ENCODE measurements at places on chromosomes 3 and 15. TPM values are rescaled to one million over a fixed set of nuclear protein-coding genes. Genes with fewer than 3 reads are reported as not detected.

Gene TM4SF1
- total RNA-seq: 408 TPM

GRCh38 chr15:41936649-41937567 is 35.4 kb downstream of the EHD4 start:
- peaks cover 69% of the 10 kb centered on the region for H3K4me1 ChIP-seq
- no peaks in the 10 kb centered on the region for H3K27me3 ChIP-seq

Gene HRG
- not detected for total RNA-seq

- peaks cover 20% of the 10 kb centered on the region for H3K4me1 ChIP-seq
- H3K27me3 ChIP-seq: no peaks in the 10 kb centered on the region
- H3K4me3 ChIP-seq: no peak overlapping the region
- no peak overlapping the region for H3K27ac ChIP-seq
These were observed 12.7 kb upstream of the ZNF609 start for GRCh38 chr15:64447536-64448315.

GRCh38 chr15:40295877-40296560 is 11.7 kb downstream of the PLCB2 start:
- H3K4me3 ChIP-seq: no peak overlapping the region
- DNase-seq: no peak
- no peaks in the 10 kb centered on the region for H3K4me1 ChIP-seq
- no peaks in the 10 kb centered on the region for H3K36me3 ChIP-seq

DNA sequence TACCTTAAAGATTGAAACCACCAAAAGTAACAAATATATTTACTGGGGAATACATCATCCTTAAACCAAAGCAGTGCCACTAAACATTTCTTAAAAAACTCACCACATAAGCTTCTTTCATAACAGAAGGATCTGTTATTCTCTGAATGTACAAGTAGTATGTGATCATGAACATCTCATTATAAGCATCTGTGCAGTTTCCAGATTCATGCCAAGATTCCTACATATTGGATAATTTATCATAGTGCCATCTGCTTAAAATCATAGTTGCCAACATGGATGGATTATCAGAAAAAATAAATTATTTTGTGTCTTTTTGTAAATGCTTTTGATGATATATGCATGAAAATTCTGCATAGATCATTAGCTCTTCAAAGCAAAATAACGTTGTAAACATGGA is 21.8 kb upstream of the BCHE start:
- no peaks in the 10 kb centered on the region for H3K27me3 ChIP-seq
- H3K4me3 ChIP-seq: no peak overlapping the region
- no peak for DNase-seq
- no peak overlapping the region for H3K27ac ChIP-seq
- peaks cover 8% of the 10 kb centered on the region for H3K4me1 ChIP-seq

DNA sequence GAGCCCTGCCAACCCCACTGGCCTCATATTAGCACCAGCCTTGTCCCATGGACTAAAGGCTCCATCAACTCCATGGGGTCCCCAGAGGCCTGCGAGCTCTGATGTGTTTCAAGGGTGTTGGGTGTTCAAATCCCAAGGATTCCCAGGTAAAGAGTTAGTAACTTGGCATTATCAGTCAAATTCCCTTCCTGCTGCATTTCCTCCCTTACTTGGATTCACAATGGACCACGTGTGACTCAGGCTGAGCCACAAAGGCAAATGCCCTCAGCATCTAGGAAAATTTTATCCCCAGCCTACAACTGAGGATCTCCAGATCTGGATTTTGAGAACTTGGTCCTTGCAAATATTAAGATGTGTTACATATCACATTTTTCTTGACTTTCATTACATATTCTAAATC is 58.8 kb downstream of the GADL1 start:
- no peak overlapping the region for H3K27ac ChIP-seq
- H3K4me3 ChIP-seq: no peak overlapping the region
- no peaks in the 10 kb centered on the region for H3K4me1 ChIP-seq
- no peaks in the 10 kb centered on the region for H3K36me3 ChIP-seq
- H3K27me3 ChIP-seq: no peaks in the 10 kb centered on the region

Gene PRR20G
- not detected for total RNA-seq

DNA sequence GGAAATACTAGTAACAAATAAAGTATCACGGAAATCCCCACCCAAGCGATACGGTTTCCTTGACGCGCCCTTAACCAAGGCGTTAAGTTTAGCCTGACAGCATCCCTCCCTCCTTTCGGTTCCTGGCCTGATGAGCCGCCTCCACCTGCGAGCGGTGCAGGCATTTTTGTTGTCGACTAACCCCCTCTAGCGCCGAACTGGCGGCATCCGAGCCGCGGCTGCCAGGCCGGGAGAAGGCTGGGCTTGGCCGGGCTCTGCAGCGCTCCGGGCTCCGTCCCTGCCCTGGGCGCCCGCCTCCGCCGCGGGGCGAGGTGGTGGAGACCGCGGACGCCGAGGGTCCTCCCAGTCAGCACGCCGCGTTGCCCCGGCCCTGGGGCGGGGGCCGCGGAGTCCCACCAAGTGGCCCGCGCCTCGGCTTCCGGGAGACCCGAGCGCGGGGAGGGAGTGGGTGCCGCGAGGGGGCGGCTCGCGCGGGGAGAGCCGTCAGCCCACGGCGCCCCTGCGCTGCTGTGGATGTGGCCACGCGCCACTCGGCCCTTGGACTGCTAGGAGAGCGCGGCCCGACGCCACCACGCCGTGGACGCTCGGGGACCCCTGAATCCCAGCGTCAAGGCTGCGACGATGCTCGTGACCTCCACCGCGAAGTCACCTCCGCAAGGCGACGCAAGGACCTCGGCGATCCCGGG is 1.1 kb upstream of the EPHA6 start:
- peaks cover 13% of the 10 kb centered on the region for H3K27me3 ChIP-seq
- H3K36me3 ChIP-seq: no peaks in the 10 kb centered on the region
- peak overlapping the region; percentile 81 for H3K4me3 ChIP-seq
- peaks cover 8% of the 10 kb centered on the region for H3K4me1 ChIP-seq
- peak; percentile 87 for DNase-seq
- H3K27ac ChIP-seq: no peak overlapping the region

Gene RTP4
- total RNA-seq: 0.11 TPM

GRCh38 chr3:17195856-17196604 is 311.3 kb downstream of the PLCL2 start:
- no peak overlapping the region for H3K27ac ChIP-seq
- H3K4me1 ChIP-seq: no peaks in the 10 kb centered on the region
- H3K4me3 ChIP-seq: no peak overlapping the region
- H3K36me3 ChIP-seq: no peaks in the 10 kb centered on the region
- DNase-seq: peak; percentile 12

Gene ZKSCAN7
- not detected for total RNA-seq

Gene ASB14
- not detected for total RNA-seq

Gene NPAP1
- not detected for total RNA-seq

DNA sequence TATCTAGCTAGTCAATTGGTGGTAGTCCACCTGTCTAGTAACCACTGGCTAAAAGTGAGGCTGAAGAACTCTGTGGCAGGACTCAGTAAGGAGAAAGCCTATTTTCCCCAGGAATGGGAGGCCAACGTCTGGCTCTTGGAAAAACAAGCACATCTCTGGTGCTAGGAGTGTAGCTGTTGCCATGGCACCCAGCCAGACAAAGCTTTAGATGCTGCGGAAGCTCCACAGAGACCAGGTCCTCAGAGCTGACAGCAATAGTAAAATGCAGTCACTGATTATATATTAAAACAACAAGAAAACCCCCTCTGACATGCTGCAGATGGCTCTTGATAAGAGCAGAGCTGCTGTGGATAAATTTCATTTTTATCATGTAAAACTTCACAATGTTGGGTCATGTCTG is 124.9 kb upstream of the STRIT1 start:
- H3K27me3 ChIP-seq: no peaks in the 10 kb centered on the region
- H3K4me1 ChIP-seq: peaks cover 27% of the 10 kb centered on the region
- H3K27ac ChIP-seq: no peak overlapping the region
- no peak for DNase-seq

Gene DUOXA2
- not detected for total RNA-seq

Gene SEC22C
- total RNA-seq: 63.3 TPM

DNA sequence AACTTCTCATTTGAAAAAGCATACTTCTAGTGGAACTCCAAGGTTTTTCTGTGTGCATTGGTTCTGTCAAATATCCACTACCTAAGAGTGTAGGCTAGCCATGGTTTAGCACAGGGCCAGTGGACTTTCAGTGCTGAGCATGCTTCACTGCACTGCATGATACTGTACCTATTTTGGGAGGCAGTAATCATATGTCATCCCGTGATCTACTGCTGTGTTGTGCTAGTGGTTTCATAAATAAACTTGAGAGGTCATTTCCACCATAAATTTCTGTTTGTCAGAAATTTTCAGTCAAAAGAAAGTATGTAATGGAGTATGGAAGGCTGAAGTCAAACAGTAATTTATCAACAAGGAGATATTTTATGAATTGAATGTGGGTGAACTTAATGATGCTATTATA is 203.6 kb downstream of the ROBO1 start:
- DNase-seq: no peak
- H3K4me3 ChIP-seq: no peak overlapping the region
- H3K4me1 ChIP-seq: no peaks in the 10 kb centered on the region
- no peak overlapping the region for H3K27ac ChIP-seq
- no peaks in the 10 kb centered on the region for H3K27me3 ChIP-seq
- no peaks in the 10 kb centered on the region for H3K36me3 ChIP-seq

DNA sequence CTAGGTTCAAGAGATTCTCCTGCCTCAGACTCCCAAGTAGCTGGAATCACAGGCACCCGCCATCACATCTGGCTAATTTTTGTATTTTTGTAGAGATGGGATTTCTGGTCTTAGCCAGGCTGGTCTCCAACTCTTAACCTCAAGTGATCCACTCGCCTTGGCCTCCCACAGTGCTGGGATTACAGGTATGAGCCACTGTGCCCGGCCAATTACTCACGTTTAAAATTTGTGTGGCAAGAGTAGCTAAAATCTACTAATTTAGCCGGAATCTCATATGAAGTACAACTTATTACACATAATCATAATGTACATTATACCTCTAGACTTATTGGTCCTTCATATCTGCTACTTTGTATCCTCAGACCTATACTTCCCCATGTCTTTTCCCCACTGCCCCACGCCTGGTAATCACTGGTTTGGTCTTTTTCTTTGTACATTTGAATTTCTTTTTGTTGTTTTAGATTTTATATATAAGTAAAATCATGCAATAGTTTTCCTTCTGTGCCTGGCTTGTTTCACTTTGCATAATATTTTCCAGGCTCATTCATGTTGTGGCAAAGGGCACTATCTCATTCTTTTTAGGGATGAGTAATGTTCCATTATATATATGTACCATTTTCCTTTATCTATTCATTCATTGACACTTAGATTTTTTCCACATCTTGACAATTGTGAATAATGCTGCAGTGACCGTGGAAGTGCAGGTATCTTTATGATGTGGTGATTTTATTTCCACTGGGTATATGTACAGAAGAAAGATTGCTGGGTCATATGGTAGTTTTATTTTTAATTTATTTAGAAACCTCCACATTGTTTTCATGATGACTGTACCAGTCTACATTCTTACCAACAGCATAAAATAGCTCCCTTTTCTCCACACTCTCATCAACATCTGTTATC is 605.0 kb upstream of the CBLB start:
- H3K27me3 ChIP-seq: no peaks in the 10 kb centered on the region
- H3K4me3 ChIP-seq: no peak overlapping the region
- DNase-seq: no peak
- no peak overlapping the region for H3K27ac ChIP-seq
- H3K36me3 ChIP-seq: no peaks in the 10 kb centered on the region
- H3K4me1 ChIP-seq: no peaks in the 10 kb centered on the region

DNA sequence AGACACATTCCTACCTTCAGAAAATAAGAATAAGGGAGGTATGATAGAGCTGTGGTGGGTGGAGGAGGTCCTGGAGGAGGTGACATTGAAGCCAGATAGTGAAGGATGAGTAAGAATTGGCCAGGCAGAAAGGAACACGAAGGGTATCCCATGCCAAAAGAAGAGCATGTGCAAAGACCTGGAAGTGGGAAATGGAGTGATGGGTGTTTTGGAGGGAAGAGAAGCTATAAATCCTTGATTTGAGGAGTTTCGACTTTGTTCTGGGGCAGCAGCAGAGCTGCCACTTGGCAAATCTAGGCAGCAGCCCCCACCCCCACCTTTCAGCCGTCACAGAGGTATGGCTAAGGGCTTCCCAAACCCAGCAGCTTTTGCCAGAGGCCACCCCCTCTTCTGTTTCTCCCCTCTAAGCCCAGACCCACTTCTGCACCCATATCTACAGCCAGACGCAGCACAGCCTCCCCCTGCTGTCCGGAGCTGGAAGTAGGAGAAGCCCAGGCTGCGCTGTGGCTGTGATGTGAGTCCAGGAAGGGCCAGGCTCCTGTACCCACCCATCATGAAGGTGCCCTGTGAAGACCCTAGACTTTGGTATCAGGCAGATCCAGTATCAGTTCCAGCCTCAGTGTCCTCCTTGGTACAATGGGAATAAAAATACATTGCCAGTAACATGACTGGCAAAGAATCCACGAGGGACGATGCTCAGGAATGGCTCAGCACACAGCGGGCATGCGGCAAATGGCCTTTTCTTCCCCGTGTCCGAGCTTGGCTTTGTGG is 188.7 kb upstream of the LINGO1 start:
- peaks cover 30% of the 10 kb centered on the region for H3K27me3 ChIP-seq
- H3K27ac ChIP-seq: no peak overlapping the region
- H3K36me3 ChIP-seq: no peaks in the 10 kb centered on the region
- H3K4me3 ChIP-seq: no peak overlapping the region
- H3K4me1 ChIP-seq: no peaks in the 10 kb centered on the region

GRCh38 chr15:67085237-67085817 is 19.9 kb downstream of the SMAD3 start:
- no peak overlapping the region for H3K4me3 ChIP-seq
- no peaks in the 10 kb centered on the region for H3K27me3 ChIP-seq
- H3K27ac ChIP-seq: no peak overlapping the region
- H3K36me3 ChIP-seq: peaks cover 40% of the 10 kb centered on the region

Gene STXBP5L
- total RNA-seq: not detected

- H3K4me1 ChIP-seq: peaks cover 19% of the 10 kb centered on the region
- DNase-seq: peak; percentile 76
- H3K27me3 ChIP-seq: no peaks in the 10 kb centered on the region
- no peak overlapping the region for H3K4me3 ChIP-seq
- 0 out of 2 replicates have a peak, but pooled peaks cover 2% of the 10 kb centered on the region for H3K36me3 ChIP-seq
These were observed 22.4 kb downstream of the ARL8B start for GRCh38 chr3:5144316-5144994.

DNA sequence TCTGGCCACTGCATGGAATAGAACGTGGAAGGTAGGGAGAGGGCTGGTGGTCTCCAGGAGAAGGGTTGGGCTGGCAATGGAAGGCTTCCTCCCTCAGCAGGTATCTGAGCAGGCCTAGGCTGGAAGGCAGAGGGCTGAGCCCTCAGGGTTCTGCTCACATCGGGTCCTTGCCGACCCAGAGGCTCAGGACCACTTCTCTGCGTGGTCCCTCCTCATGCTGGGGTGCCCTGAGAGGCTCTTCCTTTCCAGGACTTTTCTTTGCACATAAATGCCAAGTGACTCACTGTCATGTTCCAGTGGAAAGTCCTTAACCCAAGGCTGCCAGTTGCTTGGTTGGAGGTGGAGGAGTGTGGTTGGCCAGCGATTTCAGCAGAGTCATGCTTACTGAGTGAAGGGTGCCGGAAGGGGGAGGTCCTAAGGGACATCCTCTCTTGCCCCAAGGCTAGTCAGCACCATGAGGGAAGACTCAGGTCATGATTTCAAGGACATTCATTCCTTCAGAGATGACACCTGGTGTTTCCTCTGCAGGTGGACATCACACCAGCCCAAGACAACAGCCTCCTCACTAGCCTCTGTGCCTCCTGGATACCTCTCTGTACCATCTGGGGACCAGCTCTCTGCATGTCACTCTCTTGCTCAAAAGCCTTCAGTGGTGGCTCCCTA is 8.2 kb downstream of the SLC6A6 start:
- H3K4me3 ChIP-seq: no peak overlapping the region
- no peaks in the 10 kb centered on the region for H3K36me3 ChIP-seq
- peak overlapping the region; percentile 76 for H3K27ac ChIP-seq
- H3K27me3 ChIP-seq: no peaks in the 10 kb centered on the region
- H3K4me1 ChIP-seq: peaks cover 70% of the 10 kb centered on the region

GRCh38 chr15:87901926-87902690 is 354.4 kb downstream of the NTRK3 start:
- no peak for DNase-seq
- H3K4me1 ChIP-seq: no peaks in the 10 kb centered on the region
- H3K4me3 ChIP-seq: no peak overlapping the region
- H3K36me3 ChIP-seq: no peaks in the 10 kb centered on the region
- H3K27ac ChIP-seq: no peak overlapping the region
